ENCODE measurements at places on chromosomes 11 and 22.

- no peak for DNase-seq
These were observed 42.9 kb downstream of the LRRC32 start for GRCh38 chr11:76627606-76628005.

GRCh38 chr11:117334896-117335295 lies 7.2 kb downstream of the CEP164 start:
- DNase-seq: peak; percentile 7

DNA sequence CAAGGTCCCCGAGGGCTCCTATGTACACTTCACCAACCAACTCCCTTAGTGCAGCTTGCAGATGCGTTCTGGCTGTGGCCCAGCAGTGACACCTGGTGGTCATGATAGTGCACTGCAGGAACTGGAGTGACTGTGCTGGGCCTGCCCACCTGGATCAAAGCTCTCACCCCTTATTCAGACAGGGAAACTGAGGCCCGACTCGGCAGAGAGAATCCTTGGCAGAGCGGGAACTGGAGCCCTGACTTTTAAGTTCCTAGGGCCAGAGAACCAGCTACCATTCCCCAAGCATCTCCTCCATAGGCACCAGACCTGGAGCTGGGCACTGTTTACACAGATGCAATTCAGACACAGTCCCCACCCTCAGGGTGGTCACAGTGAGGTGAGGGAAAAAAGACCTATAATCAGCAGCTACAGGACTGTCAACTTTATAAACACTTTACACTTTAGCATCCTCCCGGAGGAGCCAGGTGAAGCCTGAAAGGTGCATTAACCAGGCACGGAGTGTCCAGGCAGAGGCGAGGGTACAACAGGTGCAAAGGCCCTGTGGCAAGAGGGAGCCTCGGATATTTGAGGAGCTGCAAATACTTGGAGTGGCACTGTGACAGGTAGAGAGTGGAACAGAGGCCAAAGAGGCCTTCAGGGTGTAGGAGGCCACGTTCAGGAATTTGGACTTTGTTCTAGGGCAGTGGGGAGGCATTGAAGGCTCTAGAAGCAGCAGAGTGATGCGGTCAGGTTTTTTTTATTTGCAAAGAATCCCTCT lies 22.0 kb downstream of the RHBDD3 start:
- DNase-seq: peak; percentile 73

DNA sequence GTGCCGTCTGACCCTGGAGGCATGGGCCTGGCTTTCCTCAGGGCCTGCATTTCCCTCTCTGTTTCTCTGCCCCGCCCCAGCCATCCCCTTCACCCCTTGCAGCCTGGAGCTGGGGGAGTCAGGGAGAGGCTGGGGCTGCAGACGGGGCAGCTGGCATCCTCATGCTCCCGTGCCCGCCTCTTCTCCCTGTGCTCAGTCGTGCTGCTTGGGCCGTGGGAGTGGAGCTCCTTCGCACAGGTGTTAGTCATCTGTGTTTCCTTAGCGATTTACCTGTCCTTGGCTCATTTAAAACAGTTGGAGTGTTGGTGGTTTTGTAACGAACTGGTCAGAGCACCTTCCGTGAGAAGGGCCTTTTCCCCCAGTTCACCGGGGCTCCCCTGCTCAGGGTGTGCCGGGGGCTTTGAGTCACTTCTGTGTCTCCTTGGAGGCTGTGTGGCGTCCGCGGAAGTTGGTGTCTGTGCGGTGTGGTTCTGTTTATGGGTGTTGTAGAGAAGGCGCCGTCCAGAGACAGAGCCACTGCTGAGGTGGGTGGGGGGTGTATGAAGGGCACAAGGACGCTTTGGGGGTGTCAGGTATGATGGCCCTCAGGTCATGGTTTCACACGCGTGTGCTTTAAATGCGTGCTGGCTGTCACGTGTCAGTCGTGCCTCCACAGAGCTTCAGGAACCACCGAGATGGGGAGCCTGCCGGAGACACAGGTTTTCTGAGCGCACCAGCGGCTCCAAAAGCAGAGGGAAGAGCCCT lies 19.5 kb downstream of the BRSK2 start:
- DNase-seq: no peak

- DNase-seq: no peak
These were observed 52.5 kb downstream of the BTG4 start for GRCh38 chr11:111459506-111460270.

DNA sequence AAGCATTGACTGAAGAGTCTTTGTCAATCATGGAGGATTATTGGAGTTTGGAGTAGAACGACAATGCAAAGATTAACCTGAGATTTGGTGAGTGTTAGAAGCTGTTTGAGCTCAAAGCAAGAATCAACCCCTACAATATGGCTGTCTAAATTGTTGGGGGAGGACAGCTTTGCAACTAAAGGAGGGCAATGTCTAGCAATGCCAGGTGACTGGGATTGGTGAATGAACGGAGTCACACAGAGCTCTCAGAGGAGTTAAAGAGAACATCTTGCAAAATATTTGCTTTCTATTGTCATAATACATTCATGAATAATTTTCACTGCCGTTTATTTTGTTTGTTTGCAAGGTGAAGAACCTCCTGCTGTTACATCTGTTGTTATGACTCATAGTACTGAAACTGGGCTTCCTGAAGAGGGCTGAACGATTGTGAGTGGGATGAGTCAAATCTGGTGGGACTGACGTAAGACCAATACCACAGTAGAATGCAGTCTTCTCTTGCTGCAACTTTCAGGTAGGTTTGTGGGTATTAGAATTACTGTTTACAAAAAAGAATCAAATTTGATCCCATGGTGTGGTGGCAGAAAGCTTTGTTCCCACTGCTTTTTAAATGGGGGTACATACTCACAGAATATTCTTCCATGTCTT lies 281.9 kb downstream of the CADM1 start:
- peak; percentile 95 for DNase-seq

DNA sequence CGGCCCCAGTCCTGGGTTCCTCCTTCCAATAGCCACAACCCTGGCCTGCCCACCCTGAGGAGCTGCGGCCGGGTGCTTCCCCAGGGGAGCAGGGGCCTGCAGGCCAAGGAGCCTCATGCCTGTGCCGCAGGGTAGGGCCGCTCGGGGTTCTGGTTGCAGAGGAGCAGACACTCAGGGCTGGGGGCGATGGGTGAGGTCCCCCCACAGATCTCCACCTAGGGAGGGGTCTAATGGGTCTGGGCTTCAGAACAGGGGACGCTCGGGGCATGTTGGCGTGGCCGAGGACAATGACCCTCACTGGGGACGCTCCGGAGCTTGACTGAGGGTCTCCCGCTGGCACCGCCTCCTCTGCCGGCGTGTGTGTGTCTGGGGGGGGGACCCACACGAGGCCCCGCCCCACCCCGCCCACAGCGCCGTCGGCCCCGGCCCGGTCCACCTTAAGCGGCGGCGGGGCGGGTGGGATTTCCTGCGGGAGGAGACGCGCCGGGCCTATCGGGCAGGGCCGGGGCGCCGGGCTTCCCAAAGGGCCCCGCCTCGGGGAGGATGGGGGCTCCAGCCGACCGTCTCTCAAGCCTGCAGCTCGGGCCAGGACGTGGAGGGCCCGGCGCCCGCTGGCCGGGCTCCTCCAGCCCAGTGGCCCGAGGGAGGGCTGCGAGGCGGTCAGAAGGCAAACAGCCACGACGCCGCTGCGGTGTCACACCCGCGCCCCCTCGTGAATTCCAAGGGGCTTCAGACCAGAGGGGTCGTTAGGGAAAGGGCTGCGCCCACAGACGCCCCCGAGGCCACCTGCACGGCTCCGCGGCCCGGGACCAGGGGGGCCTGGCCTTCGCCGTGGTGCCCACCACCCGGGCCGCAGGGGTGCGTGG lies 640 bp upstream of the ZDHHC8 start:
- peak; percentile 72 for DNase-seq

DNA sequence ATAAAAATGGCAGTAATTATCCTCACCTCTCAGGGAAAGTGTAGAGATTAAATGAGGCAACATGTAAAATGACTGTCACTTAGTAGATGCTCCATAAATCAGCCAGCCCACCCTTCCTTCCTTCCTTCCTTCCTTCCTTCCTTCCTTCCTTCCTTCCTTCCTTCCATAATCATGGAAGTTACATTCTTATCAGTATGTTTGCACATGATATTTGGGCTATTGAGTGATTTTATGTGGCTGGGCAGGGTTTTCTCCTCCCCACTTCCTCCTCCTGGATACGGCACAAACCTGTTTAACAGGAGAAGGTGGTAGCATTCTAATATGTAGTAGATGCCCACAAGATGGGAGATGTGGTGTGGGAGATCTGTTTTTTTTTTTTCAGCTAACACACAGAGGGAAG lies 11.9 kb downstream of the LYVE1 start:
- DNase-seq: no peak

DNA sequence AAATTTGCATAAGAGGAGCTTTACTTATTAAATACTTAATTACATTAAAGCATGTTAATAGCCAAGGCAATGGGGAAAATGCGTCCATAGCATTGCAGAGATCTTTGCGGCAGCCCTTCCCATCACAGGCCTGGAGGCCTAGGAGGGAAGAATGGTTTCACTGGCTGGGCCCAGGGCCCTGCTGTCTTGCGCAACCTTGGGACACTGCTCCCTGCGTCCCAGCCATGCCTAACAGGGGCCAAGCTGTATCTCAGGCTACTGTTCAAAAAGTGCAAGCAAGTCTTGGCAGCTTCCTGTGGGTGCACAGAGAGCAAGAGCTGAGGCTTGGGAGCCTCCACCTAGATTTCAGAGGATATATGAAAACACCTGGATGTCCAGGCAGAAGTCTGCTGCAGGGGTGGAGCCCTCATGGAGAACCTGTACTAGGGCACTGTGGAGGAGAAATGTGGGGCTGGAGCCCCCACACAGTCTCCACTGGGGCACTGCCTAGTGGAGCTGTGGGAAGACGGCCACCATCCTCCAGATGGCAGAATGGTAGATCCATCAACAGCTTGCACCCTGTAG lies 46.0 kb downstream of the THAP12 start:
- DNase-seq: no peak

DNA sequence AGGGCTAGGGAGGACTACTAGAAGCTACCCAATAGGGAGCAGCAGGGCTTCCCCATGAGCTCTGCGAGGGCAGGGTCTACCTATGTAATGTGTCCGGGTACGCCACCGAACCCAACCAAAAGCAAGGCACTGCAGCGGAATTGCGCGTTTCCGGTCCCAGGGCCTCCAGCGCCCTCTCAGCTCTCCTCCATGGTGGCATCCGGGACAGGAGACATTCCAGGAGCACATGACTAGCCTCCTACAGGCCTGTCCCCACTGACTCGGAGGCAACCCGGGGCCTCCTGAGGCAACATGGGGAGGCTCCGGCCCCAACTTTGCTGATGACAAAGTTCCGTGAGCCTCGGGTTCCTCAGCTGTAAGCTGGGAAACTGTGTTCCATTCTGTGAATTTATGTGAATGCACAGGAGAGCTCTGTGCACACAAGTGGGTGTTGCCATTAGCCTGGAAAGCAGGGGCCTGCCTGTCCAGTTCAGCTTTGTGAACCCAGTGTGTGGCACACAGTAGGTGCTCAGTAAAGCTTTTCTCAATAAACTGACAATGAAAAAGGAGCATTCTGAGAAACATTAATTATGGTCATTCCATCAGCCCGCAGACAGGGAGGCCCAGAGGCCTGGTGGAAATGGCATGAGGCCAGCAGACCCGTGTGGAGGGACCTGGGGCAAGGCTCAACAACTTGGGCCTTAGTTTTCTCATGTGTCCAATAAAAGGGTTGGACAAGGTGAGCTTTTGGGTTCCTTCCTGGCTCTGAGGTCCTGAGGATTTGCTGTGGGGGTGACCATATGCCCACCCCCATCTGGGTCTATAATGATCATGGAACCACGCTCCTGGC lies 50.3 kb downstream of the CHRDL2 start:
- no peak for DNase-seq

- no peak for DNase-seq
These were observed 52.9 kb upstream of the PITPNB start for GRCh38 chr22:27971926-27972325.

GRCh38 chr11:38356255-38356654 lies 1758.2 kb upstream of the RAG2 start:
- no peak for DNase-seq

DNA sequence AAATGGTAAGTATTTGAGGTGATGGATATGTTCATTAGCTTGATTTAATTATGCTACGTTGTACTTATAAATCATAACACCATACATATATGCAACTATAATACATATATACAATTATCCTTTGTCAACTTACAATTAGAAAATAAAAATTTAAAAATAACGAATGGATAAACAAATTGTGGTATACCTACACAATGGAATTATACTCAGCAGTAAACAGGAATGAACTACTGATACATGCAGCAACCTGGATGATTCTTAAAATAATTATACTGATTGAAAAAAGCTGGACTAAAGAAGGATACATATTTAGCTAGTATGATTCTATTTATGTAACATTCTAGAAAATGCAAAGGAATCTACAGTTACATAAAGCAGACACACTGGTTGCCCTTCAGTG lies 425.7 kb downstream of the DYNC2H1 start:
- DNase-seq: no peak

- no peak for DNase-seq
These were observed 43.1 kb upstream of the ARL14EP start for GRCh38 chr11:30279796-30280195.

DNA sequence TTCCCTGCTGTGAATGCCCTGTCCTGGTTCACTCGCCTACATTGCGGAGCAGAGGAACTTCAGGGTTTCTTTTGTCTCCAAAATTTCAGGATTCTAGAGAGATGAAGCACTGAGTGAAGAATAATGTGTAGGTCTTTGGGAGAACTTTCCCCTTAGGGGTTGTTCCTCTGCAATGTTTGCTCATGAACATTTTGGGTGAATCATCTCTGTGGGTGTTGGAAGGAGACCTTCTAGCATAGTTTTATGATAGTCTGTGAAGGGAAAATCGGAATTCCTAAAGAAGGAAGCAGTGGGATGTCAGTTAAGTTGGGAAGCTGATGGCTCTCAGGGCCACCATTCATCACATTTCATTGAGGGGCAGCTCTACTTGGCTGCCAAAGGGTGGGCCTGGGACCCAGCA lies 64.8 kb downstream of the MIAT start:
- DNase-seq: no peak

DNA sequence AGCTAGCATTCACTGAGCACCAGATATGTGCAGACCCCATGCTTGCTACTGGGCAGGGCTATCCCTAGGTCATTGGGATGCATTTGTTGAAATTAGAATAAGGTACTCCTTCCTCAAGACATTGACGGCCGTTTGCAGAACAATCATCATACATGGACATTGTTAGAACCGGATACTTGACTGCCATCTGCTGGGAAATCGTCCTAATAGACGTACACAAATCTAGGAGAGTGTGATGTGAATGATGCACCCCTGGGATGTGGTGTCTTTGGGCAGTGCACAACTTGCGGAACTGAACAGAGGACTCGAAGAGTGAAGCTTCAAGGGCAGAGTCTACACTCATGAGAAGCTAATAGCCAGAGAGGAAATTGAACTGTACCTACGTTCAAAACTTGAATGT lies 35.9 kb downstream of the MYO18B start:
- DNase-seq: peak; percentile 50

DNA sequence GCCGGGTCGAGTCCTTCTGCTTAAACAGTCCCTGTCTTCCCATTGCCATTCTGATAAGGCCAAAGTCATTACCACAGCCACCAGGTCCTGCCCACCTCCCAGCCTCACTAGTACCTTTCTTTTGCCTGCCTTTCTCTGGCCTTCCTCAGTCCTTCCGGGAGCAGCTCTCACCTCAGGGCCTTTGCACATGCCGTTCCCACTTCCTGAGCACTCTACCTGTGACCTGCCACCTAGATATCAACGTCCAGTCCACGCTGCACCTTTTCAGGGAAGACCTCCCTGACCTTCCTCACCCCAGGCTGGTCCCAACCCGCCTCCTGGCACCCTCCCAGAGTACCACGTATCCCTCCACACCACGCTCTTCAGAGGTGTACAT lies 7.8 kb upstream of the OSM start:
- no peak for DNase-seq

GRCh38 chr11:43712676-43713075 lies 32.1 kb downstream of the HSD17B12 start:
- no peak for DNase-seq

GRCh38 chr22:17921871-17922821 lies 102.2 kb downstream of the MICAL3 start:
- DNase-seq: no peak
